ENCODE measurements at places on chromosomes 2 and 18. TPM values are rescaled to one million over a fixed set of nuclear protein-coding genes. Genes with fewer than 3 reads are reported as not detected.

MYO5B gene
- total RNA-seq, result not detected

DNA sequence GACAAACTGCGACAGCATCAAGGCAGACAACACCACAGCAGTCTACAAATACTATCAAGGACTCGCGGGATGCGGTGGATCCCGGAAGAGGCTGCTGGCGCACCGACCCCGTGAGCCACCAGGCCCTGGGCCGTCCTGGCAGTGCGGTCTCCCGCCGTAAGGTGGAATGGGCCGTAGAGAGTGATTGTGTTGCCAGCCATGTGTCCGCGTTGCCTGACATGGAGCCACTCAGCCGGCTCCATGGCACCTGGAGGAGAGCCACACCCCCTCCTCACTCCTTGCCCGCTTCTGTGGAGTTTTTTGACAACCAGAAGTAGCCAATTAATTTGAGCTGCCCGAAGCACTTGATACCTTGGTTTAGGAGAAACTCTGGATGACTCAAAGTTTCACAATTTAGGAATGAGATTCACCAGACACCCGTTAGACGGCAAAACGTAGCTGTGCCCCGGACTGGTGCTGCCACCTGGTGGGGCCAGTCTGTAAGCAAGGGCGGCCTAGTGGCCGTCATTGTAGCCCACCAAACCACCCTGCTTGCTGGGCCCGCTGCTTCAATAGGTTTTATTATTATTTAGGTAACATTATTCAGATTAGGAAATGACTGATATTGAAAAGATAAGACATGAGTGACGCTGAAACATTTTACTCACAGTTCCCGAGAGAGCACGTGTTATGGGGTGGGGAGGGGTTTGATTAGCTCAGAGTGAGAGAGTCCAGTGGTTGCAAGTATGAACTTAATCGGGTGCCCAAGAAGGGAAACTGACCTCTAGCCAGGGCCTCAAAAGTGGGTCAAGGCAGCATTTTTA is 10.2 kb upstream of the IMP4 start:
- peak overlapping the region; percentile 49 for H3K4me3 ChIP-seq
- no peak overlapping the region for H3K27ac ChIP-seq
- peaks cover 5% of the 10 kb centered on the region for H3K27me3 ChIP-seq
- DNase-seq, result peak; percentile 69
- H3K36me3 ChIP-seq, result peaks cover 2% of the 10 kb centered on the region

DNA sequence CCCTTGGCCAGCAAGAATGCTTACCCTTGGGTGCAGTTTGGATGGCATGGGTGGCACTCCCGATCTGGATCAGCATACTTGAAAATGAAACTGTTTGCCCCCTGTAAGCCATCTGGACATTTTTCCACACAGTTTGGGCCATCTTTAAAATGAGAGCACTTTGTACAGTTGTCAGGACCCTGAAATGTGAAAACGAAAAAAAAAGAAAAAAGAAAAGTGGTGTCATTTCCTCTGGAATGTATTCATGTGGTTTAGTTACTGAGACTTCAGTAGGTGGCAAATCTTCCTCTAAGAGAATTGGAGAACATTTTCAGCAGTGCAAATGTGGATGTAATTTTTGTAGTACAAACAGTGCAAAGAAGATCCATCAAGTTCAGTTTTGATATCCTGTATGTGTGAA is 873.3 kb downstream of the ERBB4 start:
- H3K36me3 ChIP-seq, result no peaks in the 10 kb centered on the region
- H3K4me3 ChIP-seq, result no peak overlapping the region
- H3K4me1 ChIP-seq, result no peaks in the 10 kb centered on the region
- H3K27me3 ChIP-seq, result no peaks in the 10 kb centered on the region
- no peak for DNase-seq
- no peak overlapping the region for H3K27ac ChIP-seq

DNA sequence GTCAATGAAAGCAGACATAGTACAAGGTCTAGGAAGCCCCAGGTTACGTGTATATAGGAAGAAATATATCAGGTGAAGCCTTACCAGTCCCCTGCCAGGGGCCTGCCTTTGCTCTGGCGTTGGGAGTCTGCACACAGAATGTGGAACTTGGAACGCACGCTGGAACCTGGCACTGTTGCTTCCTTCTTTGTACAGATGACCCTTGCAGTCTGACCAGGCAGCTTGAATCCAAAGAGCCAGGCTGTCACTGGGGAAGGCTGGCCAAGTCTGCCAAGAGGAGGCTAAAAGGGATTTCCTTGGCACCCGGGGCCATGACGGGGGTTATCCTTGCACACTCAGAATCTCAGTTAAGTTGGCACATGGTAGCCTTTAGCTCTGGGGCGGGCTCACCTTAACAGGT is 39.5 kb downstream of the TMEM247 start:
- no peaks in the 10 kb centered on the region for H3K36me3 ChIP-seq
- no peaks in the 10 kb centered on the region for H3K27me3 ChIP-seq
- no peak overlapping the region for H3K4me3 ChIP-seq
- H3K27ac ChIP-seq, result no peak overlapping the region
